Activated naive CD4-positive, alpha-beta T cell treated with Interleukin-2 at 50 U/mL for 16 hours (primary cell): ENCODE measurements at places on chromosomes 4 and X.

DNA sequence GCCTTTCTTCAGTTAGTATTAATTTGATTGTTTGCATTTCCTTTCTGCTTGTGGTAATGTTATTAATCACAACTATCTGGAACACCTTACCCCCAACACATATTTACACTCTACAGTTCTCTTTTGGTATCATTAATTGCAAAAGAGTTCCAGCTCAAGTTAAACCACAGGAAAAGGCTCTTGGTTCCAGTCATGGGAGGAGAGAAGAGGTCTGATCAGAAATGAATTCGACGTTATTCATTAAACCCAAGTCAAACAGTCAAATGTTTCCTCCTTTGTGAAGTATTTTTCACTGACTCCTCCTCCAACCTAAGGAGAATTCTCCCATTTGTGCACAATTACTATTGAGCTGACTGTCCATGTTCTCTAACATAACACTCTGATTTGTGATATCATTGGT, 91.4 kb downstream of the SLC39A8 start:
- DNase-seq = no peak

- no peak for DNase-seq
Measured at GRCh38 chr4:40586729-40587128, 42.9 kb downstream of the RBM47 start.

GRCh38 chr4:138037696-138038095, 204.5 kb downstream of the SLC7A11 start:
- DNase-seq = no peak

DNA sequence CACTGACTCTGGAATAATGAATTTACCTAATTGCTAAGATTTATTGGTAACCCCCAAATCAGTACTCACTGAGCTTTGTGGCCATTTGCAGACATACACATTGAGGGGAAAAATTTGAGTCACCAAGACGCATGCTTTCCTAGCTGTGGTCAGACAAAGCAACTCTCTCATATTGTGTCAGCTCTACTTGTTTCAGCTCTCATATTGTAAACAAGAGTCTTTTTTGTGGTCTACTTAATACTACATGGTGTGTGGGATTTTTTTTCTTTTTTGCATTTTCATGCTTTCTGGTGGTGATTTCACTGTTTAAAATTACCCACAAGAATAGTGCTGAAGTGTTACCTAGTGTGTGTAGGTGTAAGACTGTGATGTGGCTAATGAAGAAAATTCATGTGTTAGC, 428.2 kb upstream of the GALNT7 start:
- no peak for DNase-seq

DNA sequence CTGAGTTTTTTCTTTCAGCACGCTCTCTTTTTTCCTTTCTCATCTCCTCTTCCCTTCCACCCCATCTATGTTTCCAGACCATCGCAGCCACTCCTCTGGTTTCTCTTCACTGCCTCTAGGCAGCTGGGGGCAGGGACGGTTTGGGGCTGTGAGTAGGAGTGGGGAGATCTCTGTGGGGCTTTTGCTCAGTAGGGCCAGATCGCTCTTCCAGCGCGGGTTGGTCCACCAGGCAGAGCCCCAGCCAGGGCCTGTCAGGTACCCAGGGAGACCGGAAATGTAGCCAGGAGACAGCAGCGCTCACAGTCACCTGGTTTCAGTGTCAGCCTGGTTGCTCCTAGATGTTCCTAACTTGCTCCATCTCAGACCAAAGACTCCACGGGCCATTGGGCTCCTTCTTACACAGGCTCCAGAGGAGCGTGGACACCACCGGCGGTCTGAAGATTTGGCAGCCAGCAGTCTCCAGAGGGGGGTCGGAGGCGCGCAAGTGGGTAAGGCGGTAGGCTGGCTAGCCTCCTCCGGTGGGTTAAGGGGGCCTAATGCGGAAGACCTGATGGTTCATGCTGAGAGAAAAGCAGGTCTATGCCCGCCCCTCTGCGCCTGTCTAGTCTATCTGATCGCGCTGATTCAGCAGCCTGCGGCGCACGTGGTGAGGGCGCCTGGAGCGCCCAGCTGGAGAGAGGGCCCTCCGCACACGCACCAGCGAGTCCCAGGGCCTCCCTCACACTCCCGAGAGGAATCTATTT, 1.8 kb downstream of the FGF5 start:
- DNase-seq = no peak

DNA sequence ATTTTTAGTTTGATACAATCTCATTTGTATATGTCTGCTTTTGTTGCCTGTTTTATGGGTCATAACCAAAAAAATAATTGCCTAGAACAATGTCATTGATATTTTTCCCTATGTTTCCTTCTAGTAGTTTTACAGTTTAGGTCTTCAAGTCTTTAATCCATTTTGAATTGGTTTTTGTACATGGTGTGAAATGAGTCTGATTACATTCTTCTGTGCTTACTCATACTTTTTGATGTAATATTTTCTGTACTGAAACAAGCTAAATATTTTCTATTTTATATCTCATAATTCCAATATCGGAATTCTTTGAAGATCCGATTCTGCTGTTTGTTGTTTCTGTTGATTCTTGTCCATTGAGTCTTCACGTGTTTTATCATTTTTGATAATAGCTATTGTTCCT, 10.6 kb downstream of the TMEM156 start:
- DNase-seq = no peak

- no peak for DNase-seq
Measured at GRCh38 chr4:185213877-185214276, 4.5 kb downstream of the SNX25 start.

DNA sequence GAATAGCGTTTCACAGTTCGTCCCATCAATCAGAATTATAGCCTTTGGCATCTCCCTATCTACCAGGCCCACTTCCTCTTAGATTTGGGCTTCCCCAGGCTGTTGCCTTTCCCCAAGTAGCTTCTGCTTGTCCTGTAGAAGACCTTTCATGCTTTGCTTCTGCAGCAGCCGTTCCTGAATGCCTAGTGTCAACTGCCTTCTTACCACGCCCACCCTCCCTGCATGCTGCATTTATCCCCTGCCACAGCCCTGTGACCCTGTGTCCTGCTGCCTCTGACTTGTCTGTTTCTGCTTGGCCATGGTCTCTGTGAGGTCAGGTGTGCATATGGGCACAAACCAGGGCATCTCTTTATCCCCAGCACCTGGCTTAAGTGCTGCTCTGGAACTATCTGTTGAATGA, 56.3 kb downstream of the HTT start:
- DNase-seq = no peak

DNA sequence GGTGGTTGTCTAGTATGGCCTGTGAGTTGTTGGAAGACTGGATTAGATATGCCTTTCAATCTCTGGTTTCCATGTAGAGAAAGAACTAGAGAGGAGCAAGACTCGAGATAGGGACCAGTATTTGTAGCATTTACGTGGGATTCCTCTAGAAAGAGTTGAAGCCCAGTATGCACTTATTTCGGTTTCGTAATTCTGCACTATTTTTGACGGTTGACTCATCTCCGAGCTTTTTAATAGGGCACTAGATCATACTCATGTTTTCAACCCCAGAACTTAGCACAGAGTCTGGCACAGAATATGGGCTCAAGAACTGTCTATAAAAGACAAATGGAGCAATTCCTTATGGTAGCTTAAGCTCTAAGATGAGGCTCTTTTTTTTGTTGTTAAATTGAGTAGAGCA, 15.7 kb downstream of the HELT start:
- DNase-seq = no peak

GRCh38 chr4:13536607-13537006, 7.7 kb downstream of the NKX3-2 start:
- no peak for DNase-seq
